Karpas-422 (cell line): ENCODE measurements at places on chromosomes 6 and 20. TPM values are rescaled to one million over a fixed set of nuclear protein-coding genes. Genes with fewer than 3 reads are reported as not detected.

RGS17 gene
- total RNA-seq: 0.04 TPM in 1 of 2 replicates, not detected in the other

TRIM15 gene
- total RNA-seq: not detected in 2 replicates

NKX2-4 gene
- total RNA-seq: not detected in 2 replicates

RAMACL gene
- total RNA-seq: 1.7 and 3.6 TPM in 2 replicates

CDH22 gene
- total RNA-seq: 5.5 and 6.4 TPM in 2 replicates

ALDH5A1 gene
- total RNA-seq: 33.1 and 33.9 TPM in 2 replicates

DNPH1 gene
- total RNA-seq: 59.0 and 157 TPM in 2 replicates

AVP gene
- not detected in 2 replicates for total RNA-seq

ADAM33 gene
- not detected in 2 replicates for total RNA-seq

- no peaks in the 10 kb centered on the region for H3K36me3 ChIP-seq
- no peak overlapping the region for H3K4me3 ChIP-seq
- H3K27me3 ChIP-seq: no peaks in the 10 kb centered on the region
- H3K4me1 ChIP-seq: peaks cover 7% of the 10 kb centered on the region
These were observed 4.4 kb upstream of the HELZ2 start for GRCh38 chr20:63578224-63579016.

DNA sequence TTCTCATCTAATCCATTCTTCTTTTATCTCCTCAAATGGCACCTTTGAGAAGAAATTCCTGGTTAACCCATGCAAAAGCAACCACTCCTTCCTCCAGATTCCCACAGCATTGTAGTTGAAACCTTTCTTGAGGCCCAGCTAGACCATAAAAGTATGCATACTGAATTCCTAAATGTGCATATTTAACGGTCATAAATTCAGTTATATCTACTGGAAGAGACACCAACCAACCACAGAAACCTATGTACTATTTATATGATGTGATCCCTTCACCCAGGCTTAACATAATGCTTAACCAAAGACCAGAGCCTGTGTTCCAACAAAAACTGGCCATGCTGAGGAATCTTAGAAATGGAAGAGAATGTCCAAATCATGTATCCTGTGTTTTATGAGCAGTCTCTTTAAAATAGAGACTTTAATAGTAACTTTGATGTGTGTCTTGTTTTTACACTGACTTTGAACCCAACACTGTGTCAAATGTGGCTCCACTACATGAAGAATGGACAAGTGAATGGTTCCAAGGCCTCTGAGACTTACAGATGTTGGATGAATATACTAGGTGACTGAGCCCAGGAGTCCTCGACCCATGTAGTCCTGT, 11.4 kb upstream of the TAF8 start:
- H3K36me3 ChIP-seq: no peaks in the 10 kb centered on the region
- H3K4me1 ChIP-seq: peaks cover 34% of the 10 kb centered on the region
- H3K27ac ChIP-seq: peak overlapping the region; percentile 44
- peak overlapping the region; percentile 35; the same call in 1 of the 2 replicates for H3K4me3 ChIP-seq
- H3K27me3 ChIP-seq: no peaks in the 10 kb centered on the region

- no peak overlapping the region for H3K27ac ChIP-seq
- no peaks in the 10 kb centered on the region for H3K27me3 ChIP-seq
- no peak overlapping the region for H3K4me3 ChIP-seq
- no peak for DNase-seq
- H3K36me3 ChIP-seq: no peaks in the 10 kb centered on the region
These were observed 5.5 kb downstream of the PTGIS start for GRCh38 chr20:49562311-49563014.

- peak overlapping the region; percentile 18; the same call in 1 of the 2 replicates for H3K27ac ChIP-seq
- no peak overlapping the region for H3K4me3 ChIP-seq
- H3K27me3 ChIP-seq: no peaks in the 10 kb centered on the region
These were observed 149.1 kb upstream of the BEND3 start for GRCh38 chr6:107264357-107264840.

- no peaks in the 10 kb centered on the region for H3K4me1 ChIP-seq
- no peak for DNase-seq
- H3K27me3 ChIP-seq: no peaks in the 10 kb centered on the region
- no peak overlapping the region for H3K27ac ChIP-seq
- H3K4me3 ChIP-seq: no peak overlapping the region
- no peaks in the 10 kb centered on the region for H3K36me3 ChIP-seq
These were observed 443.0 kb downstream of the PKHD1 start for GRCh38 chr6:51644426-51644825.

DNA sequence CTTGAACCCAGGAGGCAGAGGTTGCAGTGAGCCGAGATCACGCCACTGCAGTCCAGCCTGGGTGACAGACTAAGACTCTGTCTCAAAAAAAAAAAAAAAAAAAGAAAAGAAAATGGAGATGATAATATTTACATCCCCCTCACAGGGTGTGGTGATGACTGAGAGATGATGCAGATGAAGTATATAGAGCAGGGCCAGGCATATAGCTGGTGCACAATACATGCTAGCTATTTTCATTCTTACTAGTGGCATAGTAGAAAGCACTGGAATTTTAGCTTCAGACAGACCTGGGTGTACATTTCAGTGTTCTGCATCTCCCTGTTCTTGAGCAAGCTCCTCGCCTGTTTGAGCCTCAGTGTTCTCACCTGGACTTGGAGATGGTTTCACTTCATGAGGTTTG, 36.9 kb downstream of the CEBPB start:
- no peak overlapping the region for H3K4me3 ChIP-seq
- H3K4me1 ChIP-seq: no peaks in the 10 kb centered on the region
- no peak for DNase-seq
- no peak overlapping the region for H3K27ac ChIP-seq
- H3K36me3 ChIP-seq: no peaks in the 10 kb centered on the region
- H3K27me3 ChIP-seq: no peaks in the 10 kb centered on the region

- H3K36me3 ChIP-seq: no peaks in the 10 kb centered on the region
- no peaks in the 10 kb centered on the region for H3K27me3 ChIP-seq
- no peak overlapping the region for H3K4me3 ChIP-seq
- H3K4me1 ChIP-seq: no peaks in the 10 kb centered on the region
These were observed 18.2 kb upstream of the POLR1H start for GRCh38 chr6:30042914-30043313.

GRCh38 chr20:35283441-35284266, 918 bp downstream of the EIF6 start:
- DNase-seq: no peak
- peaks cover 20% of the 10 kb centered on the region for H3K36me3 ChIP-seq
- H3K4me3 ChIP-seq: peak overlapping the region; percentile 94
- H3K27ac ChIP-seq: peak overlapping the region; percentile 50; the same call in 1 of the 2 replicates
- peaks cover 13% of the 10 kb centered on the region for H3K4me1 ChIP-seq
- H3K27me3 ChIP-seq: no peaks in the 10 kb centered on the region

- no peak for DNase-seq
- H3K36me3 ChIP-seq: peaks cover 4% of the 10 kb centered on the region
- H3K4me1 ChIP-seq: peaks cover 4% of the 10 kb centered on the region; the same call in 1 of the 2 replicates
- H3K27me3 ChIP-seq: no peaks in the 10 kb centered on the region
- H3K27ac ChIP-seq: no peak overlapping the region
- H3K4me3 ChIP-seq: no peak overlapping the region
These were observed 60.1 kb downstream of the GFRA4 start for GRCh38 chr20:3603108-3603507.

- no peak overlapping the region for H3K27ac ChIP-seq
- no peaks in the 10 kb centered on the region for H3K36me3 ChIP-seq
- no peak overlapping the region for H3K4me3 ChIP-seq
- DNase-seq: no peak
These were observed 30.6 kb downstream of the MAP3K4 start for GRCh38 chr6:161021998-161022743.

GRCh38 chr6:150091476-150091875, 22.6 kb upstream of the ULBP3 start:
- no peak overlapping the region for H3K27ac ChIP-seq
- H3K36me3 ChIP-seq: no peaks in the 10 kb centered on the region
- H3K4me1 ChIP-seq: no peaks in the 10 kb centered on the region
